ENCODE measurements at places on chromosomes 3 and 15.
A peak's percentile ranks its signal among the peaks of the same experiment; 100 is the strongest.

DNA sequence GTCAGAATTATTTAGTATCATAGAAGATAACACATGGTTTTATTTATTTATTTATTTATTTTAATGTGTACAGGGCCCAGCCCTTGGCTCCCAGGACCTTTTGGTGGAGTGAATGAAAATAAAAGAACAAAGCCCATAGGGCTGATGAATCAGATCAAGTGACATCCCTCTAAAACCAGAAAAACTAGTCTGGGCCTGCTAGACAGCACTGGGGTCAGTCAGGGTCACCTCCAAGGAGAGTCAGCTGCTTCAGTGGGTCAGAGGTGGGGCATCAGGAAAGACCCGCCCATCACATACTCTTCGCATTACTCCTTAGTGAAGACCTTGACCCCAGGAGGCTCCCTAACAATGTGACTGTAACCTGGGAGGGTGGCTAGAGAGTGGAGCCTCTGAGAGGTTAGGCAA is 12.8 kb downstream of the PPCDC start:
- no peak for DNase-seq

GRCh38 chr3:49411535-49411967 is 225 bp downstream of the RHOA start:
- no peak for DNase-seq

- no peak for DNase-seq
Measured at GRCh38 chr15:25545889-25546288, 107.1 kb upstream of the UBE3A start.

DNA sequence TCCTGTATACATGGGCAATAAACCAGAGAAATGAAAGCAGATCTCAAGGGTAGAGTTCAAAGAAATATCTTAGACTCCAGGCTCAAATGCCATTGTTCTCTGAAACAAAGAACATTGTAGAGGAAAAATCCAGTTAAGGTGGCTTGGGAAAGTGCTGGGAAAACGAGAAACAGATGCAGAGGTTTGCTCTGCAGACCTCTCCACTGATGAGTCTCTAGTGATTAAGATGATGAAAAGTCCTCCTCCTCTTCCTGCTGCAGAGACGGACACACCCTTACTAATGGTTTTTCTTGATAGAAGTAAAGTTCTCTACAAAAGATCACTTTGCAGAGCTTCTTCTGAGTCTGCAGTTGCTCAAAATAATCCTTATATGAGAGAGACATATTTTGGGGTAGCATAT is 264.7 kb downstream of the GABRG3 start:
- no peak for DNase-seq

DNA sequence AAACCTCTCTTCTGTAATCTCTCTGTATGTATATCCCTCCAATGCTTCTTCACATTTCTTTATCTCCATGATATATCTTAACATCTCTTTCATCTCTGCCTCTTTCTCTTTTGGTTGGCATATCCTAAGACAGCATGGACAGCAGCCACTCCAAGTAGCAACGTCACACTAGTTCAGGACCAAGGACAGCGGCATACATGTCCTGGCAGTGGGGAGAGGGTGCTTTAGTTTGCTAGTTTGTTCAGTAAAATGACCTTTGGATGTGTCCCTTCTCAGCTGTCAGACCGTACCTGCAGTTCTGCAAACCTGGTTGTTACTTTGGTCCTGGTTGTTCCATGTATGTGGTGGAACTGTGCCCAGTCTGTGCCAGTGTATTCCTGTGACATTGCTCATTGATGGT is 225.6 kb upstream of the ROPN1 start:
- peak; percentile 91 for DNase-seq
